Breast epithelium (tissue), 4 donors: ENCODE measurements at places on chromosomes 6 and 20. TPM values are rescaled to one million over a fixed set of nuclear protein-coding genes. Genes with fewer than 3 reads are reported as not detected.

The FAXC gene
- not detected for total RNA-seq

DNA sequence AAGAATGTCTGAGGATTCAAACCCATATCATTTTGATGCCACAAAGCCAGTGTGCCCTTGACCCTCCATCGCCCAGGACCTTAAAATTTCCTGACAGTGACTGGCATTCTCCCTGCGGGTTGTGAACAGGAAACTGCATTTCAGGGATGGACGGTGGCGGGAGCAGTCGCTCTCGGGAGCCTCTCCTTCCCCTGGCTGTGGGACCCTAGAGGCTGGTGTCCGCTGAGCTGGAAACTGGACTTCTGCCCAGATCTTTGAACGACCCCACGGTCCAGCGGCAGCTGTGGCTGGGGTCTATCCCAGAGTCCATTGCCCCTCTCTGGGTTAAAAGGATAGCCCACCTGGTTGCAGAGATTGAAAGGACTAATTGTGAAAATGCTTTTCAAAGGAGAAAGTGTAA lies 1.4 kb upstream of the SEC63 start:
- no peak for DNase-seq

GRCh38 chr6:50457351-50457750 lies 256.0 kb upstream of the TFAP2D start:
- no peak for DNase-seq

DNA sequence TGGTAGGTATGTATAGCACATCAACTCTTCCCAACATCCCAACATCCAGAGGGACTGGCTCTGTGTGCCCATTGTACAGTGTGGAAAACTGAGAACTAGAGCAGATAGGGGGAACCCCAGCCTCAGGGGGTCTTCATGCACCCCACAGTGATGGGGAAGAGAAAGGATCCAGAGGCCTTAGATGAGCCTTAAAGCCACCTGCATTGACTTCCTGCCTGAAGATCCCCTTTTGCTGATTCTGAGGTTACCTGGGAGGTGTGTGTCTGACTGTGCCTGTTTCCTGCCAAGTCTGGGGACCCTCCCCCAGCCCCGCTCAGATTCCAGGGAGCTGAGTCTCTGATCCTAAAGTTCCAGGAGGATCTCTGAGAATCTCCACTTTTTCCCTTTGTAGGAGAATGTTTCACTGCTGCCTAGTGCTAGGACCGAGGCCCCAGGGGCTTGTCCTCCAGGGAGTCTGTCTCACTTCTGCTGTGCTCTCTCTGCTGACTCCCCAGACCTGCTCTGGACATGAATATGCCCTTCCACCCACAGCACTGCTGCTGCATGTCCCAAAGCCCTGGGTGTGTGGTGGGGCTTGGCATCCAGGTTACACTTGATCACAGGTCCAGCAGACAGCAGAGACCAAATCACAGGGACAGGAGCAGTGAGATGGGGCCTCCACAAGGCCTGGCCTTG lies 12.8 kb upstream of the PGC start:
- no peak for DNase-seq

- DNase-seq, result no peak
These were observed 27.4 kb upstream of the NOP56 start for GRCh38 chr20:2625062-2625461.

GRCh38 chr6:101878554-101879276 lies 485.2 kb downstream of the GRIK2 start:
- DNase-seq, result no peak

DNA sequence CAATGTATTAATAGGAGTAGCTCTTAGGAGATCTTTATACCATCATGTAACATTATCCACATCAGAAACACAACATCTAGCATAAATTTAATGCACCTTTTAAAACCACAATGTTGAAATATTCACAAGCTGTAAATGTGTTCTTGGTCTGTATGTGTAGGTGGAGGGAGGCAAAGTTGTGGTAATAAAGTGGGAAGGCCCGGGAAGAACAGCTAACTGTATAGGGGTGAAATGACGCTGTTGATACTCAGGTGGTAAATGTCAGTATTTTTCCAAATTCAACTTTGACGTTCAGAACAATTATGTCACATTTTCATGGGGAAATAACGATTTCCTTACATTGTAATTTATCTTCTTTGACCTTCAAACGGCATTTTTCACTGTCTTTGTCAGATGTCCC lies 146.0 kb upstream of the STMND1 start:
- no peak for DNase-seq

The TAAR5 gene
- total RNA-seq, result not detected

- DNase-seq, result no peak
These were observed 447.0 kb downstream of the LMBRD1 start for GRCh38 chr6:69349771-69350170.

- DNase-seq, result no peak
These were observed 477.1 kb upstream of the EYS start for GRCh38 chr6:66184091-66184490.

DNA sequence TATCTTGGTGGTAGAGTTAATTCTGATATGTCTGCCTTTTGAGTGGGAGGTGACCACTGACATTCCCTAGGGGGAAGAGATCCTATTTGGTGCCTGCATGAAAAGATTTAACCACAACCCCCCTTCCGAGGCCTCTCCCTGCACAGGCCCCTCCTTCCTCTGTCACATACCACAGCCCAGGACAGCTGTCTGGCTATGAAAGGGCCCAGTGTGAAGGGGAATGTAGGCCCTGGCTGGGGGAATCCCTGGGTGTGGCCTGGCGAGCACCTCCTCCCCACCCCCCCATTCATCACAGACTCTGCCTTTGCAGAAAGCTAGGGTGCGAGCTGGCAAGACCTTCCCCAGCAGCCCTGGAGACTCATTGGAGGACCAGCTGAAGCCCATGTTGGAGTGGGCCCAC lies 27.4 kb upstream of the MAPRE1 start:
- no peak for DNase-seq

DNA sequence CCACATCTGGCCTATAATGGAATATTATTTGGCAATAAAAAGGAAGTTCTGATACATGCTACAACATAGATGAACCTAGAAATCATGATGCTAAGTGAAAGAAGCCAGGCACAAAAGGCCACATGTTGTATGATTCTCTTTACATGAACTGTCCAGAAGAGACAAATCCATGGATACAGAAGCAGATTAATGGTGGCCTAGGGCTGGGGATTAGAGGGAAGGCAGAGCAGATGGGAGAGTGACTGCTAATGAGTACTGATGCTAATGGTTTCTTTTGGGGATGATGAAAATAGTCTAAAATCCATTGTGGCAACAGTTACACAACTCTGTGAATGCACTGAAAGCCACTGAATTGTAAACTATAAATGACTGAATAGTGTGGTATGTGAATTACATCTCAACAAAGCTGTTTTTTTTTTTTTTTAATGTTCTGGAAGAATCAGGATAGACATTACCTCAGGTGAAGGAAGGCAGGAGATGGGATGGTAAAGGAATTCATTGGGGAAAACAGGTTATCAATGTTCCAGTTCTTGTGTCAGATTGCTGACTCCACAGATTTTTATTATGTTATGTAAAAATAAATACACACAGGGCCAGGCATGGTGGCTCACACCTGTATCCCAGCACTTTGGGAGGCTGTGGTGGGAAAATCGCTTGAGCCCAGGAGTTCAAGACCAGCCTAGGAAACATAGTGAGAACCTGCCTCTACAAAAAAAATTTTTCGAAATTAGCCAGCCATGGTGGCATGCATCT lies 8.9 kb upstream of the SOX12 start:
- no peak for DNase-seq

GRCh38 chr20:63248835-63249591 lies 5.2 kb downstream of the NKAIN4 start:
- DNase-seq, result no peak

The HLA-DQA1 gene
- total RNA-seq, result 19.2 TPM

- DNase-seq, result no peak
These were observed 1.2 kb downstream of the SERPINB6 start for GRCh38 chr6:2970034-2970685.

- DNase-seq, result no peak
These were observed 71.3 kb upstream of the SLC2A12 start for GRCh38 chr6:134123666-134124208.

The RNF182 gene
- total RNA-seq, result 1.5 TPM

The TP53TG5 gene
- total RNA-seq, result 1.3 TPM

DNA sequence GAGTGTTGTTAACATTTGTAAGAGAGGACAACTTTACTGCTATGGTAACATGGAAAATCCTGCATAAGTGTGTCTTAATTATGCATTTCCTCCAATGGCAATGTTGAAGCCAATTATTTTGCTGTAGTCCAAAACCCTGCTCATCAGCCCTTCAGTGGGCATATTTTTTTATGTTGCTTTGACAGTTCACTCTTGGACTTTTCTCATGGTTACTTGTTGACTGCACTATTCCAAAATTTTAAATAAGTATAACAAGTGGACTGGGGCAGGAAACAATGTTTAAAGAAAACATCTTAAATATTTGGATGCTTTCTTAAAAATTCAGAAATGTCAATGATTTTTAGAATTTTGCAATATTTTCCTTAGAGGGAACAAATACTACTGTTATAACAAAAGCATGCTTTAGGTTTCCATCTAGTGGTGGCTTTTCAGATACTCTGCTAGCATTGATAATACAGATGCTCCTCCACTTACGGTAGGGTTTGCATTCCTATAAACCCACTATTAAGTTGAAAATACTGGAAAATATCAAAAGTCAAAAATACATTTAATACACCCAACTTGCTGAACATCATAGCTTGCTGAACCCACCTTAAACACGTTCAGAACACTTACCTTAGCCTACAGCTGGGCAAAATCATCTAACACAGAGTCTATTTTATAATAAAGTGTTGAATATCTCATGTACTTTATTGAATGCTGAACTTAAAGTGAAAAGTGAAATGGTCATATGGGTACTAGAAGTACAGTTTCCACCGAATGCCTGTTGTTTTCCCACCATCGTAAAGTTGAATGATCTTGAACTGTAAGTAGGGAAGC lies 86.4 kb downstream of the ADGRG6 start:
- no peak for DNase-seq

- no peak for DNase-seq
These were observed 54.2 kb downstream of the HIVEP1 start for GRCh38 chr6:12066297-12066696.

- DNase-seq, result no peak
These were observed 174.9 kb upstream of the PRND start for GRCh38 chr20:4546786-4547185.

- DNase-seq, result no peak
These were observed 1.2 kb upstream of the TSPO2 start for GRCh38 chr6:41040940-41041536.

- no peak for DNase-seq
These were observed 23.1 kb downstream of the PSMG4 start for GRCh38 chr6:3281631-3282475.

GRCh38 chr6:91436448-91436847 lies 849.6 kb upstream of the MAP3K7 start:
- DNase-seq, result no peak

The GPSM3 gene
- total RNA-seq, result 18.2 TPM

DNA sequence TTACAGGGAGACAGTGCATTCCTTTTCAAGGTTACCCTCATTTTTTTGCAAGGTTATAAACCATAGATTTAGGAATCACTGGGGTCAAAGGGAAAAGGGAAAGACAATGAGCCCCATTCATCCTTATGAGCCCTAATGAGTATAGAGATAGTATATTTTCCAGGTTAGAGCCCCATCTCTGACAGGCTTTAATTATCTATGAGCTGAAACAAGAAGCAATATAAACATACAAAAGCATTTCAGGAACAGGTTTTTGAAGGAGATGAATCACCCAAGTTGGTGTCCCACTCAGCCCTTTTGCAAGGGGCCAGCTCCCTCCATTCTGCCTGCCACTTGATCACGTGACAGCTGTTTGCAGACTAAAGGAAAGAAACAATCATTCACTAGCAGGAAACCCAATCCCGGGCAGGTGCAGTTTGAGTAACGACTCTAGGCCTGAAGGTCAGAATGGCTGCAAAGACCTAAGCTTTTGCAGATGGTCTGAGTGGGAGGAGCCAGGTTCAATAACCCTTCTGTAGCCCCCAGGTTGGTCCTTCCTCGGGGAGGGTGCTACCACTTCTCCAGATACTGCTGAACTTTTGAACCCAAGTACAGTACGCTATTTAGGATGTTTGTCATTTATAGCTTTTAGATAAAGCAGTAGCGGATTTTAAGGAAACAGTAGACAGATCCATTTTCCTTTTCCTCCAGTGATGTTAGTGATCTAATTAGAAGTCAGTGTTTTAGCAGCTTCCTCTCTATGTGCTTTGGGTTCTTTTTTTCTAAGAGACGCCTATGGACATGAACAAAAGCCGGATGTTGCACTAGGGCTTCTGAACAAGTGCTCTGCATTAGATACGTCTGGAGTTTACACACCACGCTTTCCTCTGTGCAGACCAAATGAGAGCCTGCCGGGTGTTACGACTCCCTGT lies 253.2 kb downstream of the SOX4 start:
- DNase-seq, result no peak

- no peak for DNase-seq
These were observed 18.7 kb downstream of the ZNF451 start for GRCh38 chr6:57108691-57109090.

DNA sequence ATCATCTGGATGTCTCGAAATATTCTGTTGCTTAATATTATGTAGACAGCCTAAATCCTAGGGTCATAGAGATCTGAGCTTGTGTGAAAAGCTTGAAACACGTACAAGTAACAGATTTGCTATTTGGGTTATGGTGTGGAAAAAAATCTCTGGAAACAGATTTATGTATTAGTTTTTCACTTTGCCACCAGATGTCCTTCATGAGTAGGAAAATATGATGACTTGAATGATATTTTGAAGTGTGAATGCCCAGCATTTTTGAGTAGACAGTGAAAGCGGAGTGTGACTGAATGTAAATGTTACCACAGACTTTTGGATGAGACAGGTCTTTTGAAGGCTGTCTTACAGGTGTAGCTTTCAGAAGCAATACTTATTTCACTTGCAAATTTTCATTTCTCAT lies 4.2 kb upstream of the BMP6 start:
- no peak for DNase-seq

The IL17A gene
- not detected for total RNA-seq

The SEL1L2 gene
- not detected for total RNA-seq

The GGTLC1 gene
- total RNA-seq, result not detected

The KCNB1 gene
- total RNA-seq, result 21.8 TPM

DNA sequence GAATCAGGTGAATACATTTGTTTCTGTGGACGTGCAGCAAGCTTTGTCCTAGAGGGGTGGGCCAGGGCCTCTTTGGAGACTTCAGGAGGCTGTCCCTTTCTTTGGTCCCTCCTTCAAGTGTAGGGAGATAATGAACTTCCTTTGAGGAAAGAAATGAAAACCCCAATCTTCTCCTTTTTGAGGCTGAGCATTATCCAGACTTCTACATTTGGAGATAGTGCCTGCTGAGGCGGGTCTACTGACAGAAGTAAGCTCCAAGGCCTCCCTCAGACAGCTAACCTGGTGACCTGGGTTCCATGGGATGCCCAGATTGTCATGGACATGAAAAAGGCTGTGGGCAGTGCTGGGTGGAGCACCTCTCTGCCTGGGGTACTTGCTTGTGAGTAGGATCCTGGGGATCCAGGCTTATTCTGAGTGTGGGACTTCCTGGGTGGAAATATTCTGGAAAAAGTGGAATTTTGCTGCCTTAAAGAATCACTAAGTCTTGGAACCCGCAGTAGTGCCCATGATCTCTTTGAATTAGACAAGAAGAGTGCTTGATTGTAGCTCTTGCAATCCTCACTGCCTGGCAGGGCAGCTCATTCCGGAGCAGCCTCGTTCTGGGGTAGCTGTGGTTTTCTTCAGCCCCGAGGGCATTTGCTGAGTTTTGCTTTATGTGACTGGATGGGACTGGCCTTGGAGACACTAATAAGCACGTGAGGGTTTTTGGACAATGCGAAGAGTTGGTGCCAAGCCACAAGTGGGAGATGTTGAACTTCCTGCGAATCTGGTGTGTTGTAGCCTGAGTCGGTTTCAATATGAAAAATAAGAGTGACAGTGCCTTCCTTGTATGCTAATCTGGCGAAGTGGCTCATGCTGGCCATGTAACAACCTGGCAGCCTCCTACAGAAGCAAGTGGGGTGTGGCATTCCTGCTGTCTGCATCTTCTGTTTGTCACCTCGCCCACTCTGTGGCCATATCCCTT lies 28.1 kb downstream of the SNRNP48 start:
- DNase-seq, result peak; percentile 96
